ENCODE measurements at places on chromosomes 3 and 15. TPM values are rescaled to one million over a fixed set of nuclear protein-coding genes. Genes with fewer than 3 reads are reported as not detected.
A peak's percentile ranks its signal among the peaks of the same experiment; 100 is the strongest.

The C2CD4B gene
- 2.4 TPM for polyA plus RNA-seq

The JMJD7 gene
- polyA plus RNA-seq, result 10.2 TPM

The GOLGA8N gene
- 20.7 TPM for polyA plus RNA-seq

The AADAC gene
- 147 TPM for polyA plus RNA-seq

DNA sequence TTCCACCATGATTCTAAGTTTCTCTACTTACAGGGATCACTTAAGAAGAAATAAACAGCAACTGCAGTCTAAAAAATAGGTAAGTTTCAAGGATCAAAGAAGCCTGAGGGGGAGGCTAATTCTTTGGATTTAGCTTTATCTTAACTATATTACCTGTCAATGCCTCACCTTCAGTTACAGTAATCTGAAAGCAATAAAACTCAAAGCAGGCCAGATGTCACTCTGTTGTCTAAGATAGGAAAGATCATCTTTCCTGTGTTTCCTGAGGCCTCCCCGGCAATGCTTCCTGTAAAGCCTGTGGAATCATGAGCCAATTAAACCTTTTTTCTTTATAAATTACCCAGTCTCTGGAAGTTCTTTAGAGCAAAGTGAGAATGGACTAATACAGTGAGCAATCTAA, 60.2 kb downstream of the NPTN start:
- H3K27ac ChIP-seq, result peak overlapping the region; percentile 81
- no peaks in the 10 kb centered on the region for H3K27me3 ChIP-seq
- DNase-seq, result peak; percentile 26

- no peak overlapping the region for H3K4me3 ChIP-seq
- peaks cover 41% of the 10 kb centered on the region for H3K36me3 ChIP-seq
- H3K27me3 ChIP-seq, result no peaks in the 10 kb centered on the region
- no peak overlapping the region for H3K27ac ChIP-seq
- DNase-seq, result no peak
Observed at GRCh38 chr3:171606151-171606751, 146.0 kb upstream of the TNIK start.

DNA sequence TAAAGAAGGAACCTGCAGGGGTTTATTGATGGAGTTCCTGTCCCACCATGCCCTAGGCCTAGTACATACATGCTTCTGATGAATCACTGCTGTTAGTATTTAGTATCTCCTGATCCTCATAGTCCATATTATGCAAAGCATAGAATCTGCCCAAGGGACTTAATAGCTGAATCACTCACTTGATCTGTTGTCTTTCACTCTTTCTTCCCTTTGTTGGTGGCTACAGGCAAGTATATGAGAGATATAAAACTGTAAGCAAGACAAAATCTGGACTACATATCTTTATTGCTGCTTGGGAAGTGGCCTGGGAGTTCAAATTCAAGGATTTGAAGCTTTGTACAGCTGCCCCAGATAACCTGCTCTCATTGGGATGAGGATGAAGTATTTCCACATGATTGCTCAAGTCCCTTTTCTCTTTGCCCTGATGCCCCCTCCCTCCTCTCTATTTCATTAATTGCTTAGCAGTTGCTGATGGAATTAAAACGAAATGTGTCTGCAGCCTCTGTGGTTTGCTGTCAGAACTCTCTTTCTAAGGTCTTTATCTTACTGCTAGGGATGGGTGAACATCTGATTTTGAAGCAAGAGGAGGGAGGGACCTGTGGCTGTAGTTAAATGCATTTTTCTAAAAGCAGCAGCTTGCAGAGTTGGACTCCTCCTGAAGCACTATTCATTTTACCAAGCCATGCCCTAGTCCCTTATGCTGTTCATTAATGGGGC, 114.1 kb downstream of the ZNF609 start:
- H3K4me3 ChIP-seq, result no peak overlapping the region
- DNase-seq, result no peak
- H3K27me3 ChIP-seq, result no peaks in the 10 kb centered on the region
- peaks cover 9% of the 10 kb centered on the region for H3K4me1 ChIP-seq
- H3K36me3 ChIP-seq, result no peaks in the 10 kb centered on the region

- H3K27me3 ChIP-seq, result no peaks in the 10 kb centered on the region
- H3K27ac ChIP-seq, result no peak overlapping the region
- no peak for DNase-seq
- no peak overlapping the region for H3K4me3 ChIP-seq
- no peaks in the 10 kb centered on the region for H3K4me1 ChIP-seq
Observed at GRCh38 chr3:32469151-32469874, 33.3 kb downstream of the CMTM6 start.

DNA sequence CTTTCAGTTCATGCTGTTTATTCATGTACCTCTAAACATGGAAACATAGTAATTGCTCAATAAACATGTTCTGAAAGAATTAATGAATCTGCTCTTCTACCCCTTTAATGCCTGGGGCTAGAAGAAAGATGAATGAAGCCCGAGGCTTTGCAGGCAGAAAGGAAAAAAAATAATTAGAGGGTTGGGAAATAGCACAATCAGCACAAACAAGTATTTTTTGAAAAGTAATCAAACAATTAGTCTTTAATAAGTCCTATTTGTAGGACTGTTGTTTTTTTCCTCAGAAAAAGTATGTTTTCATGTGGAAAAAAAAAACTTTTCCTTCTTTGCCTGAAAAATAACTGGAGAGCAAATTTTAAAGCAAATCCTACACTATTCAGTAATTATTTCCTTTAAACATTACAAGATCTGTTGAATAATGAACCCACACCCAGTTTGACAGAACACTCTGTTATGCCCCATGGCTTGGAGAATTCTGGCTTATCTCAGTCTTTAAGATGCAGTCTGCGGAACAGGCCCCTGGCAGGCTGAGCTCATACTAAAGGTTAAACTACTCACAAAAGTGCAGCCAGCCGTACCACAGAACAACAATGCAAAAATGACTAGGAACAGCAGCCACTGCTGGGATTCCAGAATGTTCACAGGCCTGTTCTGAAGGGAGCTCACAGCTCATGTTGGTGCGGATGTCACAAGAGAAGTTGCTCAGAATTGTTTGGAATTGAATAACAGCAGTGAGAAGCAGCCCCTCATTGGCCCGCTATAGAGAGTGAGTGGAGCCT, 79.2 kb downstream of the ABI3BP start:
- H3K27me3 ChIP-seq, result no peaks in the 10 kb centered on the region
- no peak for DNase-seq
- H3K4me3 ChIP-seq, result no peak overlapping the region
- H3K36me3 ChIP-seq, result no peaks in the 10 kb centered on the region

- H3K36me3 ChIP-seq, result no peaks in the 10 kb centered on the region
- no peak overlapping the region for H3K4me3 ChIP-seq
- H3K27ac ChIP-seq, result no peak overlapping the region
- DNase-seq, result no peak
Observed at GRCh38 chr3:39473452-39474125, 6.1 kb downstream of the MOBP start.

DNA sequence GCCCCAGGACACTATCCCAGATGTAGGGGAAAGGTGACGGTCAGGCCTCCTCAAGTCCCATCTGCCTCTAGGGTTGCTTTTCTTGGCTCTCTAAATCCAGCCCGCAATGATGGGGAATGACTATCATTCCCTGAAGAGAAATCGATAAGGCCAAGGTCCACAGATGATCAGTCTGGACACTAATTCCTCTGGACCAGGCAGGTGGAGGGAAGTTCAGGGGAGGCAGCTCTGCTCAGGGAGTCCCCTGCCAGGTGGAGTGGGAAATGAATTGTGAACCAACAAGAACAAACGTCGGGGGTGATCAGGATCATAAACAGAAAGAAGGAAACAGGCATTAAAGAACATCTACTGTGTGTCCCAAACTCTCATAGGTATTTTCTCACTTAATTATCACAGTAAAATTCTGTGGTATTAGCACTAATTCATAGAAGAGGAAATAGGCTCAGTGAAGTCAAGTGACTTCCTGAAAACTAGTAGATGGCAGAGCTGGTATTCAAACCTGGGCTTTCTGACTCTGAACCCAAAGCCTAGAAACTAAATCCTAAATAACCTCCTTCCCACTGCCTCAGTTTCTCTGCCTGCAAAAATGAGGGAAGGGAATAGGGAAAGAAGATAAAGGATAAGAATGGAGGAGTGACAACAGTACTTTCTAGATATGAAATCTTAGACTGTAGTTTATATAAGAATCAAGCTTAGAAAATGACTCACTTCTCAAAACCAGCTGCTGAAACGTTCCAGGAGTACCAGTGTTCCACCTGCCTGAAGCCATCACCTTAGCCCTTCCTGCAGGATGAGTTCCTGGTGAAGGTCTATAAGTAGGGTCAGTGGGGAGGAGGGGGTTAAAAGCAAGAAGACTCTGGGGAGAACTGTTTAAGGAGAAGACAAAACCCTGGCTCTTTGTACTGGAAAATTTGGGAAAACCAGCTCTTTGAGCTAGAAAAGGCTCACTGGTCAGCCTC, 7.5 kb downstream of the BMF start:
- no peak overlapping the region for H3K27ac ChIP-seq
- H3K36me3 ChIP-seq, result peaks cover 6% of the 10 kb centered on the region

- no peaks in the 10 kb centered on the region for H3K27me3 ChIP-seq
- peak overlapping the region; percentile 59 for H3K27ac ChIP-seq
- H3K4me3 ChIP-seq, result no peak overlapping the region
- DNase-seq, result no peak
- H3K36me3 ChIP-seq, result no peaks in the 10 kb centered on the region
Observed at GRCh38 chr15:67146234-67146633, 80.8 kb downstream of the SMAD3 start.
